ENCODE measurements at places on chromosomes 6 and 20. TPM values are rescaled to one million over a fixed set of nuclear protein-coding genes. Genes with fewer than 3 reads are reported as not detected.

- no peak for DNase-seq
Observed at GRCh38 chr6:164168595-164168994, 754.1 kb downstream of the QKI start.

DNA sequence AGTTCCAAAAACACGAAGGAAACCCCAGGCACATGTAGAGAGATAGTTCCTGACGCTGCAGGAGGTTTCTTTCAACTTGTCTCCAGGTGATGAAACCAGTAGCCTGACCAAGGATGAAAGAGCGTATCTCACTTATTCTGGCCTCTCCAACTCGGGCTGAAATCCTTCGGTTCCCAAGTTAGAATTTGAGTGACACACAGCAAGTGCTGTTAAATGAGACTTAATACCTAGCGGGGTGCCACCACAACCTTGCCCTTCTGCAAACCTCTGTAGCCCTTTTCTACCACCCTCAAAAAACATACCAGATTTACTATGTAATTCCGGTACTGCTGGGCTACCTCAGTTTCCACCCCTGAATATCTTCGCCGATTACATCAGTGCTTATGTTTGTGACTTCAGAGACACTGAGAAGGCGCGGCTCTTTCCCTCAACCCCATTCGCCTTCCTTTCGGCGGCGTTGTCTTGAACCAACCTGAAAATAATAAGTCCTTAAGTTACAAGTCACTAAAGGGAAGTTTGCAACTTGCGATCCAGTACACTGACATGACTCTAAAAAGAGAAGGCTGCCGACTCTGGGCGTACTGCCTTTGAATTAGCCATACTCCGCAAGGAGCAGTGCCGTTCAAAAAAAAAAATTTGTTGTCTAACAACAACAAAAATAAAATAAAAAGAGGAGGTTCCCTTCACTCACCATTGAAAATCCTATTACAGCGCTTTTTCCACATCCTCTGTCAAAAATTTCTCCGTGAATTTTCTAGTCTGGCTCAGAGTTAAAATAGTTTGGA, 194.9 kb upstream of the ZNF184 start:
- DNase-seq = peak; percentile 37

- DNase-seq = no peak
Observed at GRCh38 chr6:7998103-7998725, 66.0 kb downstream of the BLOC1S5 start.

GRCh38 chr6:99353126-99353525, 3.7 kb upstream of the FAXC start:
- DNase-seq = no peak

GRCh38 chr6:93787841-93788240, 368.5 kb upstream of the EPHA7 start:
- peak; percentile 28 for DNase-seq

- DNase-seq = no peak
Observed at GRCh38 chr20:37810027-37810426, 92.9 kb upstream of the VSTM2L start.

- DNase-seq = no peak
Observed at GRCh38 chr20:43923917-43924316, 9.3 kb downstream of the TOX2 start.

- DNase-seq = no peak
Observed at GRCh38 chr6:22029171-22029570, 267.7 kb downstream of the PRL start.

DNA sequence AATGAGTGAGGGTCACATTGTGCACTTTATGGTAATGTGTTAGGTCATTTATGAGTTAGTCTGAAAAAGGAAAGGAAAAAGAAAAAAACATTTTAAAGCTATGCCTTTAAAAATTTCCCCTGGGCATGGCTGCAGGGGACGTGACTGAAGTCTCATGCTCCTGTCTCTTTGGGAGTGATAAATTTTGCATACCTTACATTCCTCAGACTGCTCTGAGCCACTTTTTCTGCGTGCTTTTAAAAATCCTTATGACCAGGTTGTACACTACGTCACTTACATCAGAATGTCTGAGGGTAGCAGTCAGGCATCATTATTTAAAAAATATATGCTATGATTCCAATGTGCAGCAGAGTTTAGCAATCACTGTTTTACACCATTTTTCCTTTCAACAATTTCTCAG, 121.2 kb downstream of the RFPL4B start:
- peak; percentile 75 for DNase-seq

- DNase-seq = no peak
Observed at GRCh38 chr6:79138146-79138545, 60.1 kb upstream of the PHIP start.

DNA sequence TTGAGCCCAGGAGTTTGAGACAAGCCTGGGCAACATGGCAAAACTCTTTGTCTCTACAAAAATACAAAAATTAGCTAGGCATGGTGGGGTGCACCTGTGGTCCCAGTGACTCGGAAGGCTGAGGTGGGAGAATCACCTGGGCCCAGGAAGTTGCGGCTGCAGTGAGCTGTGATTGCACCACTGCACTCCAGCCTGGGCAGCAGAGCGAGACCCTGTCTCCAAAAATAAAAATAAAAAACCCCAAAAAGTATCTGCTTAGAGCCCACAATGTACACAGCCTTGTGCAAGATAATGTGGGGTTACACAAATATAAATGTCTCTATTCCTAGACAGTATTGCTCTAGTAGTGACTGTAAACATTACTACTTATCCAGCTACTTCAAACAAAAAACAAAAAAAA, 5.9 kb downstream of the ESF1 start:
- no peak for DNase-seq

GRCh38 chr20:39985271-39985827, 703.7 kb downstream of the MAFB start:
- DNase-seq = no peak

- no peak for DNase-seq
Observed at GRCh38 chr6:18703546-18703945, 316.4 kb downstream of the RNF144B start.

DNA sequence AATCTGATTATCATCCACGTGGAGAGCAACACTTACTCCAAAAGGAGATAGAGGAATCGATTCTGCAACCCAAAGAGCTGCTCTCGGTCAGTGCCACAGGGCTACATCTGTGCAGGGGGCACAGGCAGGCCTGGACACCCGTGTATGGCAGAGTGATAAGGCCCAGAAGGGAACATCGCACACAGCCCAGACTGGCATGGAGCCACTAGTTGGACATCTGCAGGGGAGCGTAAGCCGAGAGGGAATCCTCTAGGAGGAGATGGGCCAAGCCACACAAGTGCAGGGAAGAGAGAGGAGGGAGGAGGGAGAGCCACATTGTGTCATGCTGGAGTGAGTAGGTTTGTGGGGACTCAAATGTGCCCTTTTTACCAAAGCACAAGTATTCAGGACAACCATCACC, 50.4 kb upstream of the ENTPD6 start:
- no peak for DNase-seq

DNA sequence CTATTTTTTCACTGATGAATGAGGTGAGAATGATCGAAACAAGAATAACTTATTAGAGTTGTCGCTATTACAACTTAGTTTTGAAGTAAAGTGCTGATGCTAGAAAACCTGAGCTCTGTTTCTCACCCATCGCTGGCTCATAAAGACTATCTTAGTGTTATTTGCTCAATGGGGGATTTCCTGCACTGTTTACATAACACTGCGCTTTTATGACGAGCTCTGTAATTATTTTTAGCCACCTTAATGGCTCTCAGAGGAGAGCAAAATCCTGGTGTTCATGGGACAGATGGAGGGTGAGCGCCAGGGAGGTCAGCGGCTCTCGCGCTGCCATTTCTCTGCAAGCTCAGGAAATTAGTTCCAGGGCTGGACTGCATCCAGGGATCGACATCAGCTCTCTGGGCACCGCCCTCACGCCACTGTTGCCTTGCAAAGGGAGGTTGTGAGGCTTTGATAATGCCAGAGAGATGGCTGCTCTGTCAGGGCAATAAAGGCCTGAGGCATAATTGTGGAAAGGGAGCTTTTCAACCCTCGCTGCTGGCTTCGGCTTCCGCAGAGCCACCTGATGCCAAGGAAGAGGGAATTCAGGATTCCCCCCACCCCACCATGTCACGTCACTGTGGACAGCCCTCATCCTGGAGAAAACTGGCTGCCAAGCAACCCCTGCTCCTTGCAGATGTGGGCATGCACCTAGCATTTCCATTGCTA, 72.0 kb downstream of the DACT2 start:
- DNase-seq = peak; percentile 12

DNA sequence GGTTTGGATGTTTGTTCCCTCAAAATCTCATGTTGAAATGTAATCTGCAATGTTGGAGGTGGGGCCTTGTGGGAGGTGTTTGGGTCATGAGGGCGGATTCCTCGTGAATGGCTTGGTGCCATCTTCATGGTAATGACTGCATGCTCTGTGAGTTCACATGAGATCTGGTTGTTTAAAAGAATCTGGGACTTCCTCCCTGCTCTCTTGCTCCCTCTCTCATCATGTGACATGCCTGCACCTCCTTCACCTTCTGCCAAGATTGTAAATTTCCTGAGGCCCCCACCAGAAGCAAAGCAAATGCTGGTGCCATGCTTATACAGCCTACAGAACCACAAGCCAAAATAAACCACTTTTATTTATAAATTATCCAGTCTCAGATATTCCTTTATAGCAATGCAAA, 250.3 kb upstream of the PLN start:
- no peak for DNase-seq

DNA sequence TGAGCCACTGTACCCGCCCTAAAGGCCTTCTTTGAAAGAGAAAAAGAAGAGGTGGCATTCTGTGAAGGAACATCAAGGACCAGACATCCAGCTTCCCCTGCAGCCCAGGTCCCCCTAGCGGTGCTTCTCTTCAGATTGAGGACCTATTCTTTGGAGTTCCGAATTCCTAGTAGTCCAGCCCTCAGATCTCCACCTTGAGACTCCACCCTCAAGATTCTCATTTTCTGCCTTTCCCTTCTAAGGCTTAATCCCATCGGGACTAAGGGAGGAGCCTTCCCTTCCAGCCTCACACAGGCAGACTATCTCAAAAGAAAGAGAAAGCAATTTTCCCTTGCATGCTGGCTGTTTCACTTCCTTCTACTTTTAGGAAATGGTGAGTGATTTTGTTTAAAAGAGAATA, 32.5 kb downstream of the MUC22 start:
- DNase-seq = no peak

GRCh38 chr6:37794825-37795224, 24.7 kb upstream of the ZFAND3 start:
- no peak for DNase-seq

GRCh38 chr20:56268536-56268935, 20.0 kb downstream of the MC3R start:
- no peak for DNase-seq

GRCh38 chr20:33704197-33704924, 15.7 kb downstream of the PXMP4 start:
- peak; percentile 66 for DNase-seq

GRCh38 chr6:124057461-124057860, 253.8 kb downstream of the NKAIN2 start:
- DNase-seq = no peak

DNA sequence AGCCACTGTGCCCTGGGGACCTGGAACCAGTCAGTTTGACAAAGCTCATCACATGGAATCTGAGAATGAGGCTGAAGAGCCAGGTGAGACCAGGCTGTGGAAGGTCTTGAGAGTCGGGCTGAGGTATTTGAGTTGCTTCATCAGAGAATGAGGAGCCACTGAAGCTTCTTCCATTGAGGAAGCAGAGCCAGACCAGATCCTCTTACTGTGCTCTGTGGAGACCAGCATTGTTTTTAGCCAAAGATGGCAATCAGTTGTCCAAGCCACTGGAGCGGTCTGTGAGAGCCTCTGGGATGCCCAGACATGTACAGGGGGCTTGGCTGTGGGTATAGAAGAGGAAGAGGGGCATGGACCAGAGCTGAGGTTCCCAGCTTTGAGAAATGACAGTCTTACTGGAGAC, 6.1 kb upstream of the EPB41L1 start:
- DNase-seq = no peak

Gene TMEM170B
- 4.0 TPM for total RNA-seq

Gene PDSS2
- total RNA-seq = 8.2 TPM

Gene GJA10
- total RNA-seq = not detected

Gene DCBLD1
- total RNA-seq = 29.6 TPM

Gene FILIP1
- total RNA-seq = 0.29 TPM

Gene ENPP1
- total RNA-seq = 5.6 TPM

Gene PTCRA
- not detected for total RNA-seq

Gene TTK
- total RNA-seq = 63.1 TPM

Gene KIF13A
- total RNA-seq = 22.9 TPM

Gene NOL4L
- 34.3 TPM for total RNA-seq

Gene SMLR1
- total RNA-seq = not detected

Gene ADAM33
- total RNA-seq = not detected

Gene ELOVL2
- total RNA-seq = 9.4 TPM

Gene TRDN
- 0.17 TPM for total RNA-seq

Gene SLC22A7
- not detected for total RNA-seq

Data from A172 (cell line).